ENCODE measurements at places on chromosomes 11 and 22.

- DNase-seq, result no peak
These were observed 314.7 kb upstream of the SORL1-AS1 start for GRCh38 chr11:121767433-121767832.

- no peak for DNase-seq
These were observed 70.3 kb downstream of the TNRC6B start for GRCh38 chr22:40247976-40248375.

- DNase-seq, result no peak
These were observed 126.3 kb downstream of the COMMD9 start for GRCh38 chr11:36162883-36163434.

DNA sequence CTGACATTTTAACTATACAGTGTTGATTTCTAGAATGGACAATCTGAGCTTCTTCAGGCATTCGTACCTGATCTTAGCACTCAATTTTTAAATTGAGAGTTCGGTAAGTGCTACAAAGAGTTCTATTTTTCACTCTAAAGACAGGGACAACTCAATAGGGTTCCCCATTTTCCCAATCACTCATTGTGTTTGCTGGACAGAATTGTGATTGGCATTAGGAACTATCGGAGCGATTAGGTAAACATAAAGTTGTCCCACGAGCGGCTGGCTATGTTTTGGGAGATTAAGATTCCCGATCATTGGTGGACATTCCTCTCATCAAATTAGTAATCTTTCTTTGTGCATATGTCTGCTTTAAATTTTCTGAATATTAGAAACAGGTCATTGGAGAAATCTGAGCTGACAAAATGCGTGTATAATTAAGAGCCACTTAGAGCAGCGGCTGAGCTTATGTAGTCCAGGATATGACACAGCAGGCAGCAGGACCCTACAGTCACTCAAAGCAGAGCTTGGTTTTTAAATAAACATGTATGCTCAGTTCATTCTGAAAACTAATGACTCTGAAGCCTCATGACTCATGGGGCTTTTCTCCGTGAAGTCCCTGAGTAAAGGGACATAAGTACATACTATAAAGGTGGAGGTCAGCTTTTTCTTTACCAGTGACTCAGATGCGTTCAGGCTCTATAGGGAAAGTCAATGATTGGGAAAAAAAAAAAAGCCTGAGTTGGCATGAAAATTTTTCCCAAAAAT is 109.4 kb downstream of the GRIA4 start:
- DNase-seq, result no peak

DNA sequence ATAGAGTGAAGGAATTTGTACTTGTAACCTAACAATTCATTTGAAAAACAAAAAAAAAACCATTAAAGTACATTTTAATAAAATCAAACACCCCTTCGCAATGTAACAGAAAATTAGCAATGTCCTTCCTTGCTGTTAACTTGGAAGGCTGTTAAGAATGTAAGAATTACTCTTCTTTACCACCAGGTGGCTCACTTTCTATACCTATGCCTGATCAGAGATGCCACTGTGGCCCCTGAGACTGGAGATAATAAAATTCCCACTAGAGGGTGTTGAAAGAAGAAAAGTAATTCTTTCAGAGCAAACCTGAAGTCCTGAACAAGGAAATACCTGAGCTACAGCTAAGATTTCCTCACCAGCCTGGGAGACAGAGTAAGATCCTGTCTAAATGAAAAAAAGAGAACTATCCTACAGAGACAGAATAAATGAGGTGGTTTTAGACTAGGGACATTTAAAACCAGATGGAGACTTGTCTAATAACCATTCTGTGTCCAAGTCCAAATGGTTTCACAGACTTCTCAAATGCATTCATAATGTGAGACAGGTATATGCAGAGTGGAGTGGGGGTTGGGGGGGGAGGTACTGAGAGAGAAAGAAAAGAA is 1089.3 kb downstream of the FAM181B start:
- peak; percentile 50 for DNase-seq

GRCh38 chr22:40953471-40953870 is 2.3 kb downstream of the RBX1 start:
- no peak for DNase-seq

- no peak for DNase-seq
These were observed 37.3 kb downstream of the KCNC1 start for GRCh38 chr11:17771841-17772401.

GRCh38 chr11:127733552-127733951 is 733.0 kb upstream of the KIRREL3 start:
- peak; percentile 5 for DNase-seq

DNA sequence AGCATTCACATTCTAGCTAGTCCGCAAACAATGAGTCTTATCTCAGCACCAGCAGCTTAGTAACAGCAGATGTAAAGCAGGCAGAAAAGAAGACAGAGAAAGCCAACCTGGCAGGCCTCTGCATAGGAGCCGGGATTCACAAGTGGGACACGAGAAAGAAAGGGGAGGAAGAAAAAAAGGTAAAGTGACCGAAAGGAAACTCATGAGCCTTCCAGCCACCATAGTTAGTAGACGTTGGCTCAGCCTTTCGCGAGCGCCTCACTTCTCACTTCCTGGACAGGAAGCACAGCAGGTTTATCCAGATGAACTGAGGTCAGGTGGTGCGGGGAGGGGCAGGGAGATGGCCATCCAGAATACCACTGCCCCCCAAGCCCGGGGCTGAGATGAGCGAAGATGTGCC is 19.7 kb upstream of the KAT5 start:
- DNase-seq, result no peak

DNA sequence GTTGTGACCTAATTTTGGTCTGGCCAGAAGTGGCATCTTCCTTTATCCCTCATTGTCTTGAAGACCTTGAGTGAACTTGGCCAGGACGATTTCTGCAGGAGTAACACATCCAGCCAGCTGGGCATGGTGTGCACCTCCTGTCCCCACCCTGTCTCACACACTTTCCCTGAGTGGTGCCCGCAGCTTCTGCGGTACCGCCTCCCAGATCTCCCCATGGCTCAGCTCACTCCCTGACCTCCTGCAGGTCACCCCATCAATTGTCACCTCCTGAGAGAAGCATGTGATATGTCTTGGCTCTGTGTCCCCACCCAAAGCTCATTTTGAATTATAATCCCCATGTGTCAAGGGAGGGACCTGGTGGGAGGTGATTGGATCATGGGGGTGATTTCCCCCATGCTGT is 50.2 kb upstream of the TP53I11 start:
- DNase-seq, result no peak

GRCh38 chr11:45577752-45578151 is 87.7 kb downstream of the CHST1 start:
- no peak for DNase-seq

DNA sequence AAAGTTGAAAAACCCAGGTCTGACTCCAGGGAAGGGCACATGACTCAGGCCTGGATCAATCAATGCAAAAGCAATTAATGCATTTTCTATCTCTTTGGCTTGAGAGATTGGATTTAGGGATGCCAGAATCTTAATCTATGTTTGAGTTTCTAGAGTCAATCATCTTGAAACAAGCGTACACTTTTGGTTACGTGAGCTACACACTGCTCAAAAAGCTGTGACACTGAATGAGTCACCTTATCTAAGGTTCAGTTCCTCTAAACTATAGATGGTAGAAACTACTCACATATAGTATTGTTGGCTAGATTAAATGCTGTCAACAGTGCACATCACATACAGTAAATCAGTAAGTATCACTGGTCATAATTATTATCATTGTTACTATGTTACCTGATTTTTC is 24.2 kb downstream of the MRE11 start:
- DNase-seq, result no peak

GRCh38 chr22:44965171-44965570 is 44.6 kb downstream of the PHF21B start:
- DNase-seq, result no peak

DNA sequence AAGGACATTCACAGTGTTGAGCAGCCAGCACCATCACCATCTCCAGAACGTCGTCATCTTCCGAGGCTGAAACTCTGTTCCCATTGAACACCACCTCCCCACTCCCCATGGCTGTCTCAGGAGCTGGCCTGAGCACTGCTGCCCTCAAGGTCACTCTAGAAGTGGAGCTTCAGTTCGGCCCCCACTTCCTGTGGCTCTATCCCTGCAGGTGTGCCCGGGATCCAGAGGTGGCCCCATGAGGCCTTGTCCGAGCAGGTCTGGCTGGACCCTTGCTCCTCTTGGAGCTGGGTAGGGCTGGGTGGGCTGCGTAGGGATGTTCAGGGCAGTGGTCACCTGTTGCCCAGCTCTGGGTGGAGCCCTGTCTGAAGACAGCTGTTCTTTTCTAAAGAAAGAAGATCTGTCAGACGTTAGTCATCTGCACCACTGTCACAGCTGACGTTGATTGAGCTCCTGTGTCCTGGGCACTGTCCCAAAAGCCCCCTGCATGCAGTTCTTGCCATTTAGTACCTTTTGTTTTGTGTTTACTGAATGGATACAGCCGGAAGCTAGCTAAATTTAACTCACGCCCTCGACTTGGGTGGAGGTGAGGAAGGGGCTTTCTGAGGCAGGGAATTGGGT is 75.5 kb upstream of the CLDN5 start:
- no peak for DNase-seq

- peak; percentile 60 for DNase-seq
These were observed 185.0 kb downstream of the NELL1 start for GRCh38 chr11:20854215-20854955.

GRCh38 chr22:20203142-20203551 is 52.3 kb upstream of the CCDC188 start:
- DNase-seq, result no peak

DNA sequence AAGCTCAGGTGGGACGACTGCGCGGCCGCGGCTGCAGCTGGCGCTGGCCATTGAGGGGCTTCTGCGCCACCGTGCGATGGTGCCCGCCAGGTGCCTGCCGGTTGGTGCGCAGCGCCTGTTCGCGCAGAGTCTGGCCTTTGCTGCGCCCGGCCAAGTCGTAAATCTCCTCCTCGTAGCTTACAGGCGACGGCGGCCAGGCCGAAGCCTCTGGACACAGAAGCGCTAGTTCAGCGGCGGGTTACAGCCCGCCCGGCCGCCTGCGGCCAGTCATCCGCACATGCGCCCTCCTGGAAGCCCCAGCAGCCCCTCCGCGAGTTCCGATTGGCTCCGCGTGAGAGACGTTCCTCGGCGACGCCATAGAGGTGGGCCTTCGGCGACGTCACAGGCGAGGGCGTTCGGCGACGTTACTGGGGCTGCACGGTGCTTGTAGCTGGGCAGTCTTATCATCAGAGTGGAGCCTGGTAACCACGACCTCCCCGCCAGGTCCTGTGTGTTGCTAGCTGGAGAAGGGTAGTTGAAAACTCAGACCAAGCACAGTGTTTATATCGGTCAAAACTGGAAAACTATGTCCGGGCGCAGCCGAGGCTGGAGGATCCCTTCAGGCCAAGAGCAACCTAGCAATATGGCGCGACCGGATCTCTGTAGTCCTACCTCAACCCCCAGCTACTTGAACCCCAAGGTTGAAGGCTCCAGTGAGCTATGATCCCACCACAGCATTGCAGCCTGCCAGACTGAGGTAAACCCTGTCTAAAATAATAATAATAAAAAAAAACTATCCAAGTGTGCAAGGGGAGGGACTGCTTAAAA is 265.7 kb downstream of the OR4C45 start:
- no peak for DNase-seq

GRCh38 chr11:85967457-85967856 is 101.4 kb downstream of the PICALM start:
- no peak for DNase-seq

- no peak for DNase-seq
These were observed 10.9 kb upstream of the ADA2 start for GRCh38 chr22:17229991-17230630.

- DNase-seq, result no peak
These were observed 91.2 kb downstream of the LUZP2 start for GRCh38 chr11:24588081-24588480.

GRCh38 chr22:38383417-38383816 is 66.2 kb upstream of the CSNK1E start:
- DNase-seq, result no peak

GRCh38 chr22:24025475-24025874 is 14.4 kb downstream of the CABIN1 start:
- peak; percentile 14 for DNase-seq

GRCh38 chr11:57779276-57779675 is 17.7 kb downstream of the CTNND1 start:
- no peak for DNase-seq

DNA sequence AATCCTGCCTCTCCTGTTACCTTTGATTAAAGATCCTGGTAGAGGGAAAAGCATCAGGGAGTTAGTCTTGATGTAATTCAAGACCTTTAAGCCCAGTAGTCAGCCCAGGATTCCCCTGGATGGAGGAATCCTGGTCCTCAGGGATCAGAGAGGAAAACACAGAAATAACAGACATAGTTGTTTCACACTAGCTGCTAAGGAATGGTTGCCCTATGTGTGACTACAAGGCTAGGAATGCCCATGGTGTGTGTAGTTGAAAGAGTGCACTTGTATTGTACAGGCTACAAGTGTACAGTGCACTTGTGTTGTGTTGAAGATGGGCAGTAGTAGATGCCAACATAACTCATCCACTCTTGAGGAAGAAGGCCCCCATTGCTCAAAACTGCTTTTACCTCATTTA is 226.8 kb downstream of the AASDHPPT start:
- DNase-seq, result no peak

- no peak for DNase-seq
These were observed 35.3 kb upstream of the GNB1L start for GRCh38 chr22:19889951-19890350.

DNA sequence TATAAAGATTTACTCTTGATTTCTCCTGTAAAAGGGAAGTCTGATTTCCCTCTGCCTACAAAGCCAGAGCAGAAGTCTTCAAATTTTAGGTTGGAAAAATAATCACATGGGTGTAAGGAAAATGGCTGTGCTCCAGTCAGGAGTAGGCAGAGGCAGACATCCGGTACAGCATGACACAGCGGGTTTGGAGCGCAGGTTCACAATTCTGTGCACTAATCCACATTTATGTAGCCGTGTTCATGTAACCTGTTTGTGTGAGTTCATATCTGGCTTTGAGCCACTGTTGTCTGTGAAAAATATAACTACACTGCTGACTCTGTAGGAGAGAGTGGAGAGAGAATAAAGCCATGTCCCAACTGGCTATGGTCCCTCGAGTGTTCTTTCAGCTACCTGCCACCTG is 248.0 kb downstream of the CASP12 start:
- DNase-seq, result no peak

GRCh38 chr22:35043252-35043933 is 22.6 kb upstream of the ISX start:
- no peak for DNase-seq

GRCh38 chr11:112715056-112715455 is 246.2 kb upstream of the NCAM1 start:
- DNase-seq, result no peak
